Motor neuron (in vitro differentiated cells): ENCODE measurements at places on chromosomes 2 and 18.

GRCh38 chr2:233745073-233745755 lies 14.9 kb upstream of the UGT1A1 start:
- no peak for ATAC-seq

DNA sequence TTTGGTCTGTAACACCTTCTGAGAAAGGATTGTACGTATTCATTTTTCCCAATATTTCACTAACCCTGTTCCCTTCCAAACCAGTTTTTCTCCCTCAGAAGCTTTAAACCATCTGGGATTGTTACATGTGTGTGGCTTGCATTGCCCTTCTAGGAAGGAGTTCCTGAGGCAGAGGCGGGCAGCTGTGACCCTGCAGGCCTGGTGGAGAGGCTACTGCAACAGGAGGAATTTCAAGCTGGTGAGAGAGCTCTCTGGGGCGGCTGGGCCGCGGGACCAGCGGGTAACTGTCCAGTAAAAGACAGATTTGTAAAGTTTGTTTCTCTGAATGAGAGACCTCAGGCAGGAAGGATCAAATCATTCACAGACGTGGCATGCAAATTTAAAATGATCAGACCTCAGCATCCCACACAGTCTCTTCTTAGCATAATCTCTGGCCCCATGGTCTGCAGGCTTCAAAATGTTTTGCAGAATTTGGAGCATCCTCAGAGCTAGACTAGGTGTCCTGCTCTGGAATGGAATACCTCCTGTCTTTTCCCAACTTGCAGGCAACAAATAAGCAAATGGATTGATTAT lies 40.2 kb upstream of the GPR17 start:
- no peak for ATAC-seq

DNA sequence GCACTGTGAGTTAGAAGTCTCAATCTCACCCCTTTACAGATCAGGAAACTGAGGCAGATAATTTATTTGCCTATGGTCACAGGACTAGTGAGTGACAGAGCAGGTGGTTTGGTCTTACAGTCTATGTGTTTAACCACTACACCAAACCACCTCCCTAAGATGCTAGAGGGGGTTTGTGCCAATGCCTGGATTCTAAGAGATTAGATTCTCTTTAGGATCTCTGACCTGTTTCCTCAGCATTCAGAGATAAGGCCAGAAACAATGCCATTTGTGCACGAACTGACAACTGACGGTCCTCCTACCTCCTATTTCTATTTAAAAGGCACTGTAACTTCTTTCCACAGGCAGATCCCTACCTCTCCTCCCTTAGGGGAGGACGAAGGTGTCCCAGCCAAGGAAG lies 2.3 kb upstream of the SLC20A1 start:
- no peak for ATAC-seq

DNA sequence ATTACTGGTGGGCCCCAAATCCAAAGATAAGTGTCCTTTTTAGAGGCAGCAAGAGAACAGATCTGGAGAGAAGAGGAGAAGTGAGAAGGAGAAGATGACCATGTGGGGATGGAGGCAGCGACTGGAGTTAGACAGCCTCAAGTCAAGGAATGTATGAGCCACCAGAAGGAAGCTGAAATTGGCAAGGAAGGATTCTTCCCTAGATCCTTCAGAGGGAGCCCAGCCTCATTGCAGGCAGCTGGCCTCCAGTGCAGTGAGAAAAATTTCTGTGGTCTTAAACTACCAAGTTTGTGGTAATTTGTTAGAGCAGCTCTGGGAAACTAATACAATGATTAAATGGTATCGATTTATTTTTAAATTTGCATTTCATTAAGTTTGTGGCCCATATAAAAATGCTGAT lies 167.9 kb downstream of the NCKAP5 start:
- ATAC-seq = no peak

- ATAC-seq = peak; percentile 67
Measured at GRCh38 chr2:67945940-67946339, 116.9 kb downstream of the C1D start.

- ATAC-seq = no peak
Measured at GRCh38 chr2:11304476-11304875, 40.0 kb downstream of the ROCK2 start.

DNA sequence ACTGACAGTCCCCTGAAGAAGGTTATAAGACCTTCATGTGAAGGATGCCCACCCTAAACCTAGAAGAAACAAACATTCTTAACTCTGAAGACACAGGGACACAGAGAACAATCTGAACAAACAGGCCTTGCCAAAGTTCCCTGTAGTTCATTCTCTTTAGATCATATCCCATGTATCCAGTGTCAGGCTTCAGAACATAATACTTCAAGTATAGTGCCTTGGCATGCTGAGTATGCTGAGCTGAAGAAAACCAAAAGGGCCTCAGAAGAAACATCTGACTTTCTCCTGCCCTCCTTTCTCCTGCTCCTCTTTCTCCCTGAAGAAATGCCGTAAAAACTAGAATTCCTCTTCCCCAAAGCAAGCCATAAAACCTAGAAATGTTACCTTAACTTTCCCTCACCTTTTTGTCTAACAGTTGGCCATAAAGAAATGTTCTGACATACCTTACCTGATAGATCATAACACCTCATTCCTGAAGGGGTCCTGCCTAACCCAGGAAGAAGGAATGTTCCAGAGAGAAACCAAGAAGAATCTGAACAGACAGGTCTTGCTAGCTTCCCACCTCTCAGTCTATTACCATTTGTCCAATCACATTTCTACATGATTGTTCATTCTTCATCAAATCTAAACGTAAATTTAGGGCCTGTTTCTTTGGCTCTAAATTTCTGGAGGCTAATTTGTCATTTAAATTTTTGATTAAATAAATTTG lies 160.1 kb upstream of the ZC3H15 start:
- ATAC-seq = no peak

DNA sequence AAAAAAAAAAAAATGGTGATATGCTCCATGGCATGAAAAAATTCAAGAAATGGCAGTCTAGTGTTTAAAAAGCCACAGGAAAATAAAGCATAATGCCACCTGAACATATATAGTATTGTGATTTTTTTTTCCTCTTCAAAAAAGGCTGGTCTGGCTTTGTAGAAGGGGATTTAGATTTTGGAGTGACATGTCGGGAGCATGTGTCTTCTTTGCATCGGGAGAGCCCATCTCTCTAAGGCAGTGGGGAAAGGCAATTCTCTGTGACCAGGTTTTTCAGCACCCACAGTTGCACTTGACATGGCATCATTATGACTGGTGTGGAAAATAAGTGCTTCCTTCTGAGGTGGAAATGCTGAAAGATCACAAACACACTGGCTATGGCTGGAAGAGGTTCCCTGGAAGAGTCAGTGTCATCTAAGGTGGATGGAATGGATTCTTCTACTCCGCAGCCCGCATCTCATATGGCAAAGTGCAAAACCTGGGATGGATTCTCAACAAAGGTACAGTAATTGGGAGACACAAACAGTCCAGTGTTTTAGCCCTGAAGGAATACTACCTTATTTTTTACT lies 172.5 kb downstream of the AGAP1 start:
- ATAC-seq = peak; percentile 38

DNA sequence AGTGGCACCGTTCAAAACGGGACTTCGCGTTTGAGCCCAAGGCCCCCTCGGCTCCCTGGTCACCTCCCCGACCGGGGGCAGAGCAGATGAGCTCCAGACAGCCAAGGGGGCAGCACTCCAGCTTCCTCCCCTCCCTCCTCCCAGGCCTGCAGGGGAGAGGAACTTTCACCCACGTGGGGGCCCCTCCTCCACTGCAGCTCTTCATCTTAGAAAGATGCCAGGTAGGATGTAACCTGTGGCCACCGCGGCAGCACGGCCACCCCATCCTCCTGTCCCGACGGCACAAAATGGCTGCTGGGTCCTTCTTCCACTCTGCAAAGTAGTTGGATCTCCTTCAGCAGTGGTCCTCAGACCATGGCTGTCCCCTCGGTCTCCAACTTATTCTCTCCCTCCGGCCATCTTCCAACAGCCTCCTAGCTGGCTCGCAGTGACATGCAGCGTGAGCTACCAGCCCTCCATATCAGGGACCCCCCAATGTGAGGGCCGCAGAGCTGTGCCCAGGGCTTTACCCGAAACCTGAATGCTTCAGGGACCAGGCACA lies 94.5 kb upstream of the ID2 start:
- no peak for ATAC-seq

GRCh38 chr18:75211002-75211621 lies 515 bp downstream of the TSHZ1 start:
- no peak for ATAC-seq

DNA sequence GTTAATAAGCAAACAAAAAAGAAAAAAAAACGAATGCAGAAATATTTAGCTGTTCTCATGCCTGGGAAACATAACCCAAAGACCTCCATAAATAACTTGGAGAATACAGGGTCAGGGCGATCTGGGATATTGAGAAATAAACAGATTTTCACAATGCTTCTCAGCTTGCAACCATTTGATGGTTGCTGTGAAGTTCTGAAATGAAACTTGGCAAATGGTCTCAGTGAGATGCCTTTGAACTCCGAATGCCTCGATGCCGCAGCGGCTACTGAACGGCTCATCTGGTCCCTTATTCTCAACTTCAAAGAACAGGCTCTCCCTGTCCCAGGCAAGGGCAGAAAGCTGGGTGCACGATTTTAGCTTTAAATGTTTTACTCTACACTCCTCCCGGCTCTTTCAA lies 78.1 kb downstream of the ZNF516 start:
- ATAC-seq = no peak

DNA sequence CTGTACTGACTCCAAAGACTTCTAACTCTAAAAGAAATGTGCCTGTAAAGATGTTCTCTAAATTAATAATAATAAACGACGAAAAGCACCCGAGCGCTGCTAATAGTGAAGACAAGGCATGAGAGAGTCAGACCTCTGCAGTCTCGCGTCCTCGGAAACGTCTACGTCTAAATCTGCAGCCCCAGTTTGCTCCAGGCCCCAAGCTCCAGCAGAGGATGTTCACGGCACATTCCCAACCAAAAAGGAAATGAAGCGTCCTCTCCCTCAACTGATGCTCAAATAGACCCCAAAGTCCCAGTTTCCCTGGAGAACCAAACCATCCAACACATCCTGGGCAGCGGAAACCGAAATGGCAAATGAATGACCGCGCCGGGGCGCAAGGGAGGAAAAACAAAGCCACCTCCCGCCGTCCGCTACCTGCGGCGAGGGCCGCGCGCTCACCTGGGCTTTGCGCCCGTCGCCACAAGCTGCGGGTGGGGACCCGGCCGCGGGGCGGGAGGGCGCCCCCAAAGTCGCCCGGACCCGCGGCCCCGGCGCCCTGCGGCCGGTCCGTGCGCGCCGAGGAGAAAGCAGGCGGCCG lies 47.1 kb upstream of the CCDC150 start:
- ATAC-seq = peak; percentile 55

DNA sequence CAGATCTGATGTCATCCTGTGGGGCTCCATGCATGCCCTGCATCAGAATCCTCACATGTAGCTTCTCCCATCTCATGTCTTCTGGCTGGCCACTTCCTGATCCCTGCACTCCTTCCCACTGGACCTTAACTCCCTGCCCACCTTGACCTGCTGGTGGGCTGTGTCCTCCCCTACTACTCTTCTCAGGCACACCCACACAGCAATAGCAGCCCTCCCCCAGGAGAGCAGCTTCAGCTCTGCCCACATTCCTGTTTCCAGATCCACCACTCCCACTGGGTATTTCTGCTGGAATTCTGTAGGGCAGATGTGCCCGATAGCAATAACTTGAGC lies 137.0 kb upstream of the HS6ST1 start:
- no peak for ATAC-seq

DNA sequence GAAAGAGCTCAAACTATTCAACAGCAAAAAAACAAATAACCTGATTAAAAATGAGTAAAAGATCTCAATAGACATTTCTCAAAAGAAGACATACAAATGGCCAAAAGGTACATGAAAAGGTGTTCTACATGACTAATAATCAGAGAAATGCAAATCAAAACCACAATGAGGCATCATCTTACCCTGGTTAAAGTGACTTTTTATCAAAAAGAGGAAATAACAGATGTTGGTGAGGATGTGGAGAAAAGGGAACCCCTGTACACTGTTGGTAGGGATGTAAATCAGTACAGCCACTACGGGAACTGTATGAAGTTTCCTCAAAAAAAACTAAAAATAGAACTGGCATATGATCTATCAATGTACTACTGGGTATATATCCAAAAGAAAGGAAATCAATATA lies 39.8 kb upstream of the TMEM163 start:
- ATAC-seq = no peak

GRCh38 chr2:85585781-85586105 lies 1.5 kb downstream of the VAMP5 start:
- peak; percentile 33 for ATAC-seq

DNA sequence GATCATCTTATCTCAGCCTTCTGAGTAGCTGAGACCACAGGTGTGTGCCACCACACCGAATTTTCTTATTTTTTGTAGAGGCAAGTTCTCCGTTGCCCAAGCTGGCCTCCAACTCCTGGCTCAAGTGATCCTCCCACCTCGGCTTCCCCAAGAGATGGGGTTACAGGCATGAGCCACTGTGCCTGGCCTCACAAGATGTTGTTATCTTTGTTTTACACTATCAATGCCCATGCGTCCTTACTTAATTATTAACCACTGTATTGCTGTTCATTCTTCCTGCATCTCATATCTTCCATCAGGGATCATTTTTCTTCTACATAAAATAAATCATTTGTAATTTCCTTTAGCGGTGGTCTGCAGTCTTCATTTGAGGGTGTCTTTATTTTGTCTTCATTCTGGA lies 181.9 kb downstream of the TGIF1 start:
- ATAC-seq = no peak

GRCh38 chr18:79380816-79381806 lies 14.6 kb upstream of the NFATC1 start:
- ATAC-seq = peak; percentile 45

- ATAC-seq = peak; percentile 60
Measured at GRCh38 chr2:183476490-183476889, 352.2 kb downstream of the NUP35 start.

DNA sequence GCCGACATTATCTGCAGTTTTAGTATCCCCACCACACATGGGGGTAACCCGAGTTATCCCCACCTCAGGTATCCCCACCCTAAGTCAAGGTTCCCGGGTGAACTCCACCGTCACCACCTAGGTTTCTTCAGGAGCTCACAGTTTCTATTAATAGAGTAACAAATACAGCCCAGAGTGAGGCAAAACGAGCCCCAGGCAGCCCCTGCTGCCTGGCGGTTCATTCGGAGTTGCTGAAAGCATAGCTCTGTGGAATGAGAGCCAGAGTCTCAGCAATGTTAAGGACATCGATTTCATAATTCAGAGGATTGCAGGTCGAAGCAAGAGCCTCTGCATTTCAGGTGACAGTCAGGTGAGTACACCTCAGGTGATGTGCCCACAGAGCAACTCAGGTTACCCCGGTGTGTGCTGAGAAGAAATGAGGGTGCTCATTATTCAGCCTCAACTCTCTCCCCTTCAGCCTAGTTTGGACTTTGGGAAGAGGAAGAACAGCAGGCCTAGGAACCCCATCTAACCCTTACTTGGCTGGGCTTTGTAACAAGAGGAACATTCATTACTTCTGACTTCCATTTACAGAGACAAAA lies 10.7 kb downstream of the SATB2 start:
- no peak for ATAC-seq
